Naive thymus-derived CD4-positive, alpha-beta T cell (primary cell): ENCODE measurements at places on chromosomes 7 and 10. TPM values are rescaled to one million over a fixed set of nuclear protein-coding genes. Genes with fewer than 3 reads are reported as not detected.

The COL26A1 gene
- polyA plus RNA-seq = not detected

The GPRIN2 gene
- polyA plus RNA-seq = not detected

The OR13A1 gene
- polyA plus RNA-seq = 0.32 TPM

The PITX3 gene
- not detected for polyA plus RNA-seq

The RBP3 gene
- polyA plus RNA-seq = not detected

The TSPAN33 gene
- 13.0 TPM for polyA plus RNA-seq

The OR2AE1 gene
- polyA plus RNA-seq = not detected

The OR2A25 gene
- not detected for polyA plus RNA-seq

The ACBD7 gene
- 0.43 TPM for polyA plus RNA-seq

The GHRHR gene
- polyA plus RNA-seq = not detected

The LIPJ gene
- polyA plus RNA-seq = not detected

The SEMA3E gene
- polyA plus RNA-seq = not detected

The TRIM73 gene
- 2.8 TPM for polyA plus RNA-seq

The VGF gene
- not detected for polyA plus RNA-seq

The SORCS3 gene
- polyA plus RNA-seq = 0.57 TPM

The PARG gene
- polyA plus RNA-seq = 11.4 TPM

The BTBD16 gene
- not detected for polyA plus RNA-seq

The GTPBP4 gene
- polyA plus RNA-seq = 17.4 TPM

The GIMAP5 gene
- polyA plus RNA-seq = 570 TPM

The JAKMIP3 gene
- not detected for polyA plus RNA-seq

The PNPLA8 gene
- 25.9 TPM for polyA plus RNA-seq

The VPS37D gene
- not detected for polyA plus RNA-seq

The TFEC gene
- polyA plus RNA-seq = not detected

The WDR37 gene
- 28.1 TPM for polyA plus RNA-seq

The CPEB3 gene
- 0.74 TPM for polyA plus RNA-seq

The HGF gene
- polyA plus RNA-seq = not detected

The TUBAL3 gene
- not detected for polyA plus RNA-seq

The SBDS gene
- polyA plus RNA-seq = 101 TPM

The AMPH gene
- polyA plus RNA-seq = 0.11 TPM

The ANKRD1 gene
- polyA plus RNA-seq = not detected

The DNAJC30 gene
- 12.9 TPM for polyA plus RNA-seq
